ENCODE measurements at places on chromosomes 11 and 22. TPM values are rescaled to one million over a fixed set of nuclear protein-coding genes. Genes with fewer than 3 reads are reported as not detected.

CARD10 gene
- total RNA-seq: 24.9 TPM

GRCh38 chr11:79578116-79578515, 137.3 kb upstream of the TENM4 start:
- no peaks in the 10 kb centered on the region for H3K27me3 ChIP-seq
- H3K4me1 ChIP-seq: no peaks in the 10 kb centered on the region
- no peak overlapping the region for H3K4me3 ChIP-seq
- no peaks in the 10 kb centered on the region for H3K36me3 ChIP-seq
- no peak overlapping the region for H3K27ac ChIP-seq

GRCh38 chr11:108904480-108904879, 239.6 kb downstream of the DDX10 start:
- no peaks in the 10 kb centered on the region for H3K27me3 ChIP-seq
- no peak overlapping the region for H3K27ac ChIP-seq
- H3K4me1 ChIP-seq: no peaks in the 10 kb centered on the region

- no peaks in the 10 kb centered on the region for H3K4me1 ChIP-seq
- no peak overlapping the region for H3K27ac ChIP-seq
- H3K27me3 ChIP-seq: no peaks in the 10 kb centered on the region
- peaks cover 7% of the 10 kb centered on the region for H3K36me3 ChIP-seq
- no peak overlapping the region for H3K4me3 ChIP-seq
Observed at GRCh38 chr11:36492724-36493304, 17.3 kb downstream of the TRAF6 start.

DNA sequence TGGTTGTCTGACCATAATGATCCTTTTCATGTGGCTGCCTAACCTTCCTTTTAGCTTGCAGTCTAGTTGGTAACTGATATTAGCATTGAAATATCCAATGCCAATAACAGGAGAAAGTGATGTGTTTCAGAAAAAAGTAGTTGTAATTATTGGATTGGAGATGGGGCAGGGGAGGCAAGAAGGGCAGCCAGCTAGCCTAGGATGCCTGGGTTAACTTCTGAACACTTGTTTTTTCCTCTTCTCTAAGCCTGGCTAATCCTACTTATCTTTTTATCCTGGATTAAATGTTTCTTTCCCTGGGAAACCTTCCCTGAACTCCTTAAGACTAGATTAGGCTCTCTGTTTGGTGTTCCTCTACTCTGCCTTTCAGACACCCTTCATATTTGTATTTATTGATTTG, 380.2 kb downstream of the TMEM135 start:
- H3K27ac ChIP-seq: no peak overlapping the region
- H3K4me1 ChIP-seq: peaks cover 6% of the 10 kb centered on the region
- no peak overlapping the region for H3K4me3 ChIP-seq

GRCh38 chr11:115964091-115964490, 459.9 kb upstream of the CADM1 start:
- no peak overlapping the region for H3K4me3 ChIP-seq
- no peaks in the 10 kb centered on the region for H3K27me3 ChIP-seq
- no peaks in the 10 kb centered on the region for H3K4me1 ChIP-seq

Measured in aorta (tissue), 5 donors.